ENCODE measurements at places on chromosomes 7 and 10.

- no peak for DNase-seq
Measured at GRCh38 chr7:17021205-17021604, 139.4 kb upstream of the AGR3 start.

- no peak for DNase-seq
Measured at GRCh38 chr10:58909881-58910280, 266.6 kb upstream of the PHYHIPL start.

DNA sequence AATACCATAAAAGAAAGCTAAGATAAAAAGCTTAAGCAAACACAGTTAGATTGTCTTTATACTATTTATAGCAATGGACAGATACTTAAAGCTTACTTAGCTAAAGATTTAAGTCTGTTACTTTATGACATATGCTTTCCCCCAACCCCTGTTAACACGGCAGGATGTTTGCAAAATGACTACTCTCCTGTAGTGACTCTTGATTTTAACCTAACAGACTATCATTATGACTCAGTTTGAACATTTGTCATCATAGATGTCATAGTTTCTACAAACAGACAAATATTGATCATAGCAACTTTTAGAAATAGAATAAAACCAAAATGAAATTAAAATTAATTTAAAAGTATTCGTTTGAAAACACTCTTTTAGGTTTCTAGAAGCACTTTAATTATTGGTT, 7.8 kb upstream of the COMMD3 start:
- DNase-seq, result no peak

- DNase-seq, result no peak
Measured at GRCh38 chr10:35667971-35668370, 25.9 kb upstream of the FZD8 start.

DNA sequence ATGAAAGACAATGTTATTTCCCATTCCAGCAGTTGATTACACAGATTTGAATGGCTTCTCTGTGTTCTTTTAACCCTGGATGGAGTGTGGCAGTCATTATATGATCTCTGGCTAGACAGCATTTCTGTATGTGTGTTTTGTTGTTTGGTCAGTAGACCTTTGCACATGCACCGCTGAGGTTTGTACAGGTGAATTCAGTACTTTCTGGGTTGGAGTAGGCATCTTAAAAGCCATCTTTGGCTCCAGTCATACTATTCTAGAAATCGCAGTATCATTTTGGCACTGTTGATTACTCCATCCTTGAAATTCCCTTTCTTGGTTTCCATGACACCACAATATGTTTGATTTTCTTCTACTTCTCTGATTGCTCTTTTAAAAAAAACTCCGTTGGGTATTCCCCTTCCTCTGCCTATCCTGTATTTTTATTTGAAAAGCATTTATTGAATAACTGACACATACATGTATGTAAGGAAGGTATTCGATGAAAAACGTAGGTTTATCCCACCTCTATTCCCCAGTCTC, 29.9 kb downstream of the TAS2R41 start:
- DNase-seq, result no peak

GRCh38 chr7:3942816-3943745, 642.0 kb downstream of the SDK1 start:
- DNase-seq, result no peak

- no peak for DNase-seq
Measured at GRCh38 chr7:155489862-155490696, 32.1 kb downstream of the EN2 start.

DNA sequence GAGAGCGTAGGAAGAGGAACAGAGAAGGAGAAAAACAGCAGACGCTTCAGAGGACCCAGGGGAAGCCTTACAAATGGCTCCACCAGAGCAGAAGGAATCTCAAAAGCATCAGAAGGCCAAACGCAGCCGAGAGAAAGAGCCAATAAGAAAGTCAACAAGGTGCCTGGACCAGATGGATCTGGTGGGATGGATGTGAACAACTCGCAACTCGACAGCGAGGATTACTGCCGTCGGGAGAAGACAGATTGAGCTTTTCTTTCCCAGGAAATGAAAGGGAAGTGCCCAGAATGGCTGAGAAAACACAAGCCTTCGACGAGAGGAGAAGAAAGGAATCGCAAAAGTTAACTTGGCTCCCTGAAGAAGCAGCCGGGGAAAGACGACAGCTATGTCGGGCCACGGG, 132.8 kb upstream of the MGMT start:
- DNase-seq, result no peak

DNA sequence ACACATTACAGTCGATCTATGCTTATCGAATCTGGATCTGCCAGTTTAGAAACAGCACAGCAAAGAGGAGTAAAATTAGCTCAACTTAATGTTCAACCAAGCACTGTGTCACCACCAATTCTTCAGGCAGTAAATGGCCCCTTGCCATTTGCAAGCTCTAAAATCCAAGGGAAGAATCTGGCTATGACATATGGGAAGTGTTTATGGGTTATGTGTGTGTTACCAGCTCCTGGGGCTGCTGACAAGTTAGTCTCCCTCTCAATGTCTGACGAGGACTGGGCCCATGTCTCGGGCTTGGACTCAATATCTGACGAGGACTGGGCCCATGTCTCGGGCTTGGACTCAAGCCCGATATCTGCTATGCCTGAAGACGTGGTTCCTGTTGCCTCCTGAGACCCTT, 5.7 kb upstream of the ITIH2 start:
- DNase-seq, result no peak

DNA sequence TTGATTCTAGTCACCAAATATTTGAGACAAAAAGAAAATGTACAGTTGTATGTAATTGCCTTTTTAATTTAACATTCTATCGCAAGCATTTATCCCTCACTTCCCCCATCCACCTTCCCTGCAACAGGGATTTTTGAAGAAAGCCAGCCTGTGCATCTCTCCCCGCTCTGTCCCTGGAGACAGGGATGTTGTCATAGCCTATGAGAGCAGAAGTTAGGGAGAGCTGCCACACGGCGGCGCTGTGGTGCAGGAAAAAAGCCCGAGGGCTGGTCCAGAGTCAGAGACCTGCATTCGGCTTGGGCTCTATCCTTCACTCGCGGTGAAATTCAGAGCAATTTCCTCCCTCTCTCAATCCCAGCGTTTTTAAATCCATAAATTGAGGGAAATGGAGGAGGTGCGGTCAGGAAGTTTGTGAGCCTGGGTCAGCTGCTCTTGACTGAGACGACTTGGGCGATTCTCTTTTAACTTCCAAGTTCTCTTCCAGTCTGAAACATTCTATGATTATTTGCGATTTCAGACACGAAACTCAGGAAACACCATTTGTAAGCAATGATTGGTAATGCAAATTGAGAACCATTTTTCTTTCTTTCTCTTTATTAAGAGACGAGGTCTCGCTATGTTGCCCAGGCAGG, 17.5 kb downstream of the HKDC1 start:
- DNase-seq, result peak; percentile 95

DNA sequence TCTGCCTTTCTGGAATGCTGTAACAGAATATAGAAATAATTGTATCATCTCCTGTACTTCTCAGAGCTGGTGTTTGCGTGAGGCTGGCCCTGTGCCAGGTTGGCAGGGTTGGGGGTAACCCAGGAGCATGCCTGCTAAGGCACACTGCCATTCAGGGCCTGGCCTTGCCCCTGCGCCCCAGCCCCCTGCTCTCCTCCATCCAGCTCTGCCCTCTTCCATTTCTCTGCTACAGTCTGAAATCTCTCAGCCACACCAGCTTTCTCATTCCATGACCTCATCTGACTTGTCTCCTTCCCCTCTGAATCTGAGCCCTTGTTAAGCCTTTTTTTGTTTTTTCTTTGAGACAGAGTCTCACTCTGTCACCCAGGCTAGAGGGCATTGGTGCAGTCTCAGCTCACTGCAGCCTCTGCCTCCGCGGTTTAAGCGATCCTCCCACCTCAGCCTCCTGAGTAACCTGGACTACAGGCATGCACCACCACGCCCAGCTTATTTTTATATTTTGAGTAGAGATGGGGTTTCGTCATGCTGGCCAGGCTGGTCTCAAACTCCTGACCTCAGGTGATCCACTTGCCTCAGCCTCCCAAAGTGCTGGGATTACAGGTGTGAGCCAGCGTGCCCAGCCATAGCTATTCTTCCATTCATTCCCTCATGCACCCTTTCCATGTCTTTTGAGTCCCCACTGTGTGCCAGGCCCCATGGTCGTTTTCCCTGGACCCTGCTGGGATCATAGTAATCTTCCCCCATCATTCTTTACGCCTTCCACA, 206.8 kb downstream of the CUX1 start:
- DNase-seq, result no peak

GRCh38 chr10:93106631-93107072, 33.0 kb downstream of the CYP26A1 start:
- no peak for DNase-seq

Data from glutamatergic neuron (in vitro differentiated cells).